ENCODE measurements at places on chromosomes 1 and 21.
A peak's percentile ranks its signal among the peaks of the same experiment; 100 is the strongest.

DNA sequence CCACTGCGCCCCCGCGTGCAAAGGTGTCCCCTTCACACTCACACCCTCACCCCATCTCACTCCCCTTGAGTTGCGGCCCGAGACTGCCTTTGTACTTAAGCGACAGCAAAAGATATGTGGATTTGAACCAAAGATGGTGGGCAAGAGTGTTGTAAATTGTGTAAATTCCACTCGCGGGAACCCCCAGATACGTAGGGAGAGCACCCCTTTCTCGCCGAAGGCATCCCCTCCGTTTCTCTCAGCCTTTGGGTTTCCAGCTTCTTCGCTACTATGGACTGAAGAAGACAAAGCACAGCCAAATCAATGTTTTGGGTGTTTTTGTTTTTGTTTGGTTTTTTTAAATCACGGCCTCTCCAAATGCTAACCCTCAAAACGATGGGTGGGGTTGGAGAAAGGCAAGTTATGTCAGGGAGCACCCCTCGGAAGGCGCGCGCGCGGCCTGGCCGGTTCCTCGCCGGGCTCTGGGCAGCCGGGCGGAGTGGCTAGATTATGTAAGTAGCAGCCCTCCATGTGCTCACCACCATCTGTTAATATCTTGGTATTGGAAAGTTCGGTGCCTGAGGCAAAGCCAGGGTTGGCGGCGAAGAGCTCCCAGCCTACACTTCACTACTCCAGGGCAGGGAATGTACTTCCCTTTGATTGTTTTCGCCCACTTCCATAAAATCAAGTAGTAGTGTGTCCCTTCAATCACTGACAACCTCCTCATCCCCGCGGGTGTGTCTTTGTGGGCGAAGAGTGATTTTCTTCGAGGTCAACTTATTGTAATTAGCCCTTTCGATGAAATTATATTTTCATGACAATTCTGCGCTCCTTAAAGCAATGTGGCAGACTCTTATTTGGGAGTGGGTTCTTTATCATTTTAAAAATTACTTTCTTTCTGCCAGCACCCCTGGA, 4.0 kb upstream of the PROX1 start:
- peak; percentile 49 for DNase-seq

GRCh38 chr1:194184425-194184824, 998.0 kb upstream of the B3GALT2 start:
- no peak for DNase-seq

DNA sequence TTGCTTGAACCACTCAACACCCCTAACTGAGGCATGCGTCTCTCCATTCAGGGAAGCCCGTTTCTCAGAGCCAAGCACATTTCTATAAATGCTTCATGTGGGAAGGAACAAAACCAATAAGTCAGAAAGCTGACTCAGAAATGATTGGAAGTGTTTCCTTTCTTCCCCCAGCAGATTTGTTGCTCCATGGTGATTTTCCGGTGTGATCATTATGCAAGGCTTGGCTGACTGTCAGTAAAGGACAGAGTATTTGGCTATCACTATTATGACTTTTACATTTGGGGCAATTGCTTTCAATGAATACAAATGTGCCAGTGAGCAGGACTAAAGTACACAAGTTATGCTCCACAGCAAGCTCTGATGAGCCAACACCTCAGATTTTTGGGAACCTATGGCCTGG, 53.3 kb upstream of the ZC3H11B start:
- no peak for DNase-seq

GRCh38 chr1:246476771-246477170, 30.3 kb downstream of the SMYD3 start:
- no peak for DNase-seq
